ENCODE measurements at places on chromosomes 5 and 9.

- no peak for DNase-seq
Measured at GRCh38 chr5:80782626-80783025, 127.8 kb upstream of the DHFR start.

DNA sequence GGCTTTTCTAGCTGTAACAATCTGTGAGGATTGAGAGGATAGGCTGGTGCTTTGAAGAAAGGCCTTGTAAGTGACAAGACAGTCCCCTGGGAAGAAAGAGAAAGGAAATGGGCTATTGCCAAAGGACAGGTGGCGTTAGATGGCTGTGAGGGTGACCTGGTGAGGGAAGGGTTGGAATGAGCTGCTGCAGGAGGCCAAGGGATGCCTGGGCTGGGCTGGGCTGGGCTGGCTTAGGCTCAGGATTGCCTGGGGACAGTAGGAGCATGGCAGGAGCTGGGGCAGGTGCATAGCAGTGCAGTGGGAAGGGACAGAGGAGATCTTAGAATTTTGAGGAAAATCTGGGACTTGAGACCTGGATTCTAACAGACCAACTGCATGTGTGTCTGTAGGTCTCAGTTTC, 9.7 kb upstream of the MYOZ3 start:
- DNase-seq = no peak

DNA sequence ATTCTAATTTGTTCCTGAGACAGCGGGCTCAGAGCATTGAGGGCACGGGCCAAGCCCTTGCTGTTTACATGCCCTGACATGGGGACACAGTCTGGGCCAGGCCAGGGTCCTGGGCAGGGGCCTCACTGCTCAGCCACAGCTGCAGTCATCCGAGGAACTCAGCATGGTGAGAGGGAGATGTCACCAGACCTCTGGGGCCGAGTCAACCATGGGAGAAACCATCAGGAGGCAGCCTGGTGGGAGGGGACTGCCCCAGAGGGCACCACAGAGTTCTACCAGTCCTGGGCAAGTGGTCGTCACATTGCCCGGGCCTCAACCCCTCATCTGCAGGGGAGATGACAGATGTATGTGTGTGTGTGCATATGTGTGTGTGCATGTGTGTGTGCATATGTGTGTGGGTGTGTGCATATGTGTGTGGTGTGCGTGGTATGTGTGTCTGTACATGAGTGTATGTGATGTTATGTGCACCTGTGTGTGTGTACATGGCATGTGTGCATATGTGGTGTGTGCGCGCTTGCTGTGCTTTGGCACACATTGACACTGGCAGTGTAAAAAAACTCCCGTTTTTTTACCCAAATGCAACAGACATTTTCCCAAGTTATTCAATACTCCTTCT, 42.4 kb upstream of the TMEM250 start:
- no peak for DNase-seq

DNA sequence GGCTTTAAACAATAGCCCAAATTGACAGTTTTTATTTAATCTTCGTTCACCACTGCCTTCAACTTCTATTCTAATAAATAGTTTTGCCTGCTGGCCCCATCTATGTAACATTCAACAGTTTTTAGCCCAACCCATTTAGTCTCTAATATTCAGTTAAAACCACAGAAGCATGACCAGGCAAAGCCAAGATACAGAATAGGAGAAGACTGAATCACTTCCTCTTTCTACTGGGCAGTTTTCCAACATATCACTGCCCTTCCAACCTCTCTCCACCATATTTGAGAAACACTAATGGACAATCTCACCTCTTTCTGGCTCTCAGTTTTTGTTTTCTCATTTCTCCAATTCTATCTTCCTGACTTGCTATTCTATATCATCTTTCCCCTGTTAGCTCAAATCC, 352.9 kb downstream of the DNAH5 start:
- peak; percentile 81 for DNase-seq

GRCh38 chr5:159905496-159905895, 10.8 kb upstream of the ADRA1B start:
- DNase-seq = no peak
